ENCODE measurements at places on chromosomes 2 and 18.

- DNase-seq: no peak
Observed at GRCh38 chr2:15618449-15618855, 26.8 kb downstream of the DDX1 start.

DNA sequence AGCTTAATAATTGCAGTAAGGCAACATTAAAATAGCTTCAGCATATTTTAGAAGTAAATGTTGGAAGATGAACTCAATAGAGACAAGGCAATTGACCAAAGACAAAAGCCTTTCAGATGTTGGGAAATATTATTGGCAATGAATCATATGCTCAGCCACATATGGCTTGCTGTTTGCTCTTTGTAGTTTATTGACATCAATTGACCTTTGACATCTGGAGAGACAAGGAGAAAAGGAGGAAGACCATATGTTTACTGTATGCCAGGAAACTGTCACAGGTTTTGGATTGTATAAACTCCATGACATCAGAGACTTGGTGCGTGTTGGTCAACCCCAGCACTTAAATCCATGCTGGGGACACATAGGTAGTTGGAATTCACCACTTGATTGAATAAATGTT, 60.6 kb upstream of the SLC16A14 start:
- DNase-seq: no peak

GRCh38 chr18:55246278-55246677, 287.0 kb upstream of the CCDC68 start:
- no peak for DNase-seq

DNA sequence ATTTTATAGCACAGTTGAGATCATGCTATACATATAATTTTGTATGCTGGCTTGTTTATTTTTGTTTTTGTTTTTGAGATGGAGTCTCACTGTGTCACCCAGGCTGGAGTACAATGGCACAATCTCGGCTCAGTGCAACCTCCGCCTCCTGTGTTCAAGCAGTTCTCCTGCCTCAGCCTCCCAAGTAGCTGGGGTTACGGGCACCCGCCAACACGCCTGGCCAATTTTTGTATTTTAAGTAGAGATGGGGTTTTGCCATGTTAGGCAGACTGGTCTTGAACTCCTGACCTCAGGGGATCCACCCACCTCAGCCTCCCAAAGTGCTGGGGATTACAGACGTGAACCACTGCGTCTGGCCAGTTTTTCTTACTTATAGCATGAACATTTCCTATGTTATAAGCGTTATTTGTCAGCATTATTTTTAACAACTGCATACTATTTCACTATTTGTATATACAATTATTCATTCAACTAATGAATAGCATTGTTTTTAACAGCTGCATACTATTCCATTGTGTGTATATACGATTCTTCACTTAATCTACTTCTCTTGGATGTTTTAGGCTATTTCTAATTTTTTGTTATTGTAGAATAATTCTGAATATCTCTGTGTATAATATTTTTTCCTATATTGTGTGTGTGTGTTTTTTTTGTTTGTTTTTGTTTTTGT, 3.5 kb downstream of the EHD3 start:
- DNase-seq: no peak

GRCh38 chr18:44996261-44996660, 315.6 kb downstream of the SETBP1 start:
- no peak for DNase-seq

- DNase-seq: no peak
Observed at GRCh38 chr2:20467789-20468548, 21.1 kb downstream of the RHOB start.

DNA sequence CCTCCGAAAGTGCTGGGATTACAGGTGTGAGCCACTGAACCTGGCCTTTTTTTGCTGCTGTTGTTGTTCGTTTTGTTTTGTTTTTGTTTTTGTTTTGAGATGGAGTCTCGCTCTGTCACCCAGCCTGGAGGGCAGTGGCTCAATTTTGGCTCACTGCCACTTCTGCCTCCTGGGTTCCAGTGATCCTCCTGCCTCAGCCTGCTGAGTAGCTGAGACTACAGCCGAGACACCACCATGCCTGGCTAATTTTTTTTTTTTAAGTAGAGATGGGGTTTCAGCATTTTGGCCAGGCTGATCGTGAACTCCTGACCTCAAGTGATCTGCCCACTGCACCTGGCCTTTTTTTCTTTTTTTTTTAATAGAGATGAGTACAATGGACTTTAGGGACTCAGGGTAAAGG, 22.0 kb downstream of the TMEM127 start:
- no peak for DNase-seq

GRCh38 chr2:182379241-182379640, 47.6 kb downstream of the PDE1A start:
- DNase-seq: no peak

DNA sequence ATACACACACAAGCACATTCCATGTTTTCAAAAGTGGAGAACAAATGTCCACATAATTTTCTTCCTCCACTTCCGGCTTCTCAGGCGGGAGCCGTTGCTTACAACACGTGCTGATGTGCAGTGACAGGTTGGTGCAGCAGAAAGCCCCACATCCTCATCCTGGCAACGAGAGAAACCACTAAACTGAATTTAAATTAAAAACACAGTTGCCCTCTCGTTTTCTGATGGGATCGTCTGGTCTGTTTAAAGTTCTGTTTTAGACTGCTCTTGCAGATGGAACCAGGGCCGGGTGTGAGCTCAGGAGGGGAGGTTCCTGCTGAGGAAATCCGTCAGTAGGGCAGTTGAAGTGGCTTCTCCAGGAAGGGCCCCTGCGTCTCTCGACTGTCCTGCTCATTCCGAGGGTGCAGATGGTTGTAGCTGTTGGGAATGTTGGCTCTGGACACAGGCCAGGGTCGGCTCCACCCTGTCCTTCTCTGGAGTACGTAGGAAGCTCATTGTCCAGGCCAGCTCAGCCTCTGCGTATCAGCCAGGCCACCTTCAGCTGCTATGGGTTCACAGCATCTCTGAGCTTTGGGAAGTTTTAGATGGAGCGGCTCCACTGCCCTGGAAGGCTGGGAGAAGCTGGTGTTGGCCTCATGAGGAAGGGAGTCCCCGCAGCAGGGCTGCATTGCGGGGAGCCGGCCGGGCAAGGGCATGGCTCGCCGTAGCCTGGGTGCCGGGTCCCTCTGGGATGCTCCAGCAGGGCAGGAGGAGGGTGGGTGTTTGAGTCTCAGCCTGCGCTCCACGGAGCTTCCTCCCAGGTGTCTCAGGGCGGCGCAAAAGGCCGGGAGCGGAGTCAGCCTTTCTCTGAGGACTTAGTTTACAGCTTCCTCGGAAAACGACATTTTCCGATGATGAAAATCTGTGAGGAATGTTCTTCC, 58.3 kb downstream of the NFATC1 start:
- no peak for DNase-seq

DNA sequence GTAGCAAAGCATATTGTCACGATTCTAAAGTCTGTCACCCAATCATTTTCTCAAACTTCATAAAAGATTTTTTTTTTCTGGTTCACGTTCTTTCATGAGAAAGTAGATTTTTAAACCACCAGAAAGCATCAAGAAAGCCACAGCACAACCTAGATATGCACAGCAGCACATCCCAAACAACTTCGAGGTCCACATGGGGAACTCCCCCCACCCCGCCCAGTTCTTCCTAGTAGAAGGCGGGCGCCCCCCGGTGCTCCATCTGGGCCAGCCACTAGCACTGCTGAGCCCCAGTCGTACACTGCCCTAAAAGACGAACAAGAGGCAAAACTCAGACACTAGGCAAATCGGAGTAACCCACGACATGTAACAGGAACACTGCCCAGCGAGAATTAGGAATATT, 15.5 kb downstream of the HDLBP start:
- DNase-seq: no peak

DNA sequence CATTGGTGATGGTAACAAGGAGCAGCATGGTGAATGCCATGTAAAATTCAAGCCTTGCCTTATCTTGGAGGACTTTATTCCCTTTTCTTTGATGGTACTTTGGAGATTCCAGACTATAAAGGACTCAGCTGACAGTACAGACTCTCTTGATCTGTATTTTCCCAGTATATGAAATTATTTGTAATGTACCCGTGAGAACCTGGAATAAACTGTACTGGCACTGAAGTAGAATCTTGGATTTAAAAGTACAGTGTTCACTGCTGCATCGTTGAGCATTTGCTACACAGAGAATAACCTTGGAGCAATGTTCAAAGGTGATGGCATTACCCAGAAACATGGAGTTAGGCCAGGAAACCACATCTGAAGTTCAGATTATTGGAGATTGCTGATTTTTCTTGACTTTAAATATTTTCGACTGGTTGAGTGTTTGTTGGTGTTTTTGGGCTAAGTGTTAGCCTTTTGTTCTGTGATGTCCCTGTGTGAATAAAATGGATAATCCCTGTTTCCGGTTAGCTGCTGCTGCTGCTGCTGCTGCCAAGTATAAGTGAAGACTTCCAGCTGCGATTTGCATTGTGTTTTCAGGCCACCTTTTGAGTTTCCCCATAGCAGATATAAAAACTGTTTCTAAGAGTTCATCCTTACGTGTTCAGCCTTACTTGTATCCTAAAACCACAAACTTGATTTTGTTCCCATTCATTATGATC, 122.0 kb downstream of the SPTBN1 start:
- no peak for DNase-seq

GRCh38 chr2:96122391-96122790, 6.0 kb upstream of the ADRA2B start:
- no peak for DNase-seq

- peak; percentile 42 for DNase-seq
Observed at GRCh38 chr18:35178260-35178659, 62.6 kb upstream of the ZNF397 start.

DNA sequence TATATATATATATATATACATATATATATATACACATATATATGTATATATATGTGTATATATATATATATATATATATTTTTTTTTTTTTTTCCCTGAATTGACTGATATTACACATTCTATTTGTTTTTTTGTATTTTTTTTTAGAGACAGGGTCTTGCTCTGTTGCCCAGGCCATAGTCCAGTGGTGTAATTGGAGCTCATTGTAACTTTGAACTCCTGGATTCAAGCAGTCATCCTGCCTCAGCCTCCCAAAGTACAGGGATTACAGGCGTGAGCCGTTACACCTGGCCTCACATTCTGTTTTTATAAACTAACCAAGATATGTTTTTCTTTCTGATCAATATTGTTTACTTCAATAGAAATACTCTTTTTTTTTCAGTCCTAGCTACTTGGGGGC, 26.2 kb downstream of the NCAPH start:
- no peak for DNase-seq

GRCh38 chr18:11154368-11154989, 5.1 kb upstream of the PIEZO2 start:
- peak; percentile 42 for DNase-seq

DNA sequence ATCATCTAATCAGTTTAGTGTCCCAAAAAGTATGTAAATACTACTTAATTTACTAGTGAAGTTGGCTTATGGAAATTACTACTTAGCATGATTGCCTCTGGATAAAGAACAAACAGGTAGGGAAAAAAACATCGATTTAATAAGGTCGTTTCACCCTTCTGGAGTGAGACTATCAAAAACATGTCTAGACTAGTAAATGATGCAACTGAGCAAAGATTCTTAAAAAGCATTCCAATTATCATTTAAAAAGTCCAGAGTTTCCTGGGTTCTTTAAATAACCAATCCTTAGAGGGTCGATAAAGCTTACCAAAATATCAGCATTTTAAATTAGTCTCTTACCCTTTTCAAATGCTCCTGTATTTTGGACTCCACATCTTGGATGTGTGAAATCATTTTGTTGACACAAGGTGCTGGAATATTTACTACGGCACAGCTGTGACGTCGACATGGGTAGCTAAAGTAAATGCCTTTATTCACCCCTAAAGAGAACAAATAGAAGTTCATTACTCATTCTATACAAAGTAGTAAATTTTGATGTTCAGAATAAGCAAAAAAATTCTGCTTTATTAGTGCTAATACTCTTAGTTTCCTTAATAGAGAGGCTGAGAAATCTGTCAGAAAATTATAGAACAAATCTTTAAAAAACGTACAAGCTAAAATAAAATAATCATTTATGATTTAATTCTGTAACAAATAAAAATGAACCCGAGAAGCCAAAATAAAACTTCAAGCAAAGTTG, 70.6 kb downstream of the CCDC178 start:
- no peak for DNase-seq

DNA sequence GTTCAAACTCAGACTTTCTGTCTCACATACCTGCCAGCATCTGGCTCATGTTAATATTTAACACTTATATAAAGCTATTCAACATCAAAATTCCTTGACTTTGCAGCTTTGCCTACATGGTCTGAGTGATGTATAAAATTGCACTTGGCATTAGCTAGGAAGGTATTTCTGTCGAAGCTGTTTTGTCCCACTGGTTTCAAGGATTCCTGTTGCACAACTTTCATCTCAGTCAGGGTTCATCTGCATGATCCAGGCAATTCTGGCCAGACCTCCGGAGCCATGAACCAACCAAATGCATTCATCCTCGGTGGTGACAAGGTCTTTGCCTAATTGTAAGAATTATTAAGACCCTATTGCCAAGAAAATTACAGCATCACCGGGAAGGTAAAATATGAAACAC, 185.4 kb downstream of the ZEB2 start:
- DNase-seq: no peak

DNA sequence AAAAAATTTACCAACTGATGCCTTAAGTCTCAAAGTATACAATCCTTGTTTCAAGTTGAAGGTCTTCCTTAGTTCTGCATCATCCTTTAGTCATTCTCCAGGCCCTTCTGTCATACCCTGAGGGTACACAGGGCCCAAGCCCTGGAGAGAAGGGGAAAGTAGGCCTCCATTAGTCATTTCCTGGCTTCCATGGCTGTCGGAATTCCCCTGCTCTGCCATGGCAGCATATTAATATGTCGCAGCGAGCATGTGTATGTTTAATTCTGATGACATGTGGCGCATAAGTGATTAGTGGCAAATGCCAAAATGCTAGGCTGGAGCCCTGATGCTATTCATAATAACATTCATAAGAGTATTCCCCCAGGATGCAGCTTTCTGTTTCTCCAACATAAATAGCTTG, 22.1 kb downstream of the GPR39 start:
- peak; percentile 82 for DNase-seq

DNA sequence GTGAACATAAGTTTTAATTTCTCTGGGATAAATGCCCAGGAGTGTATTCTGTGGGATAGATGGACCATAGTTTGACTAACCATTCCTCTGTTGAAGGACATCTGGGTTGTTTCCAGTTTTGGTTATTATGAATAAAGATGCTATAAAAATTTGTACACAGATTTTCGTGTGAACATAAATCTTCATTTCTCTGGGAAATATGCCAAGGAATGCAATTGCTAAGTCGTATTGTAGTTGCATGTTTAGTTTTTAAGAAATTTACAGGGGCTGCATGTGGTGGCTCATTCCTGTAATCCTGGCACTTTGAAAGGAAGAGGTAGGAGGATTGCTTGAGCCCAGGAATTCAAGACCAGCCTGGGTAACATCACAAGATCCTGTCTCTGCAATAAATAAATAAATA, 6.9 kb upstream of the SLC11A1 start:
- no peak for DNase-seq

GRCh38 chr2:232655392-232655791, 22.0 kb downstream of the EFHD1 start:
- DNase-seq: no peak

Measured in ACHN (cell line).